Thoracic aorta (tissue), 2 donors: ENCODE measurements at places on chromosomes 5 and 9. TPM values are rescaled to one million over a fixed set of nuclear protein-coding genes. Genes with fewer than 3 reads are reported as not detected.

The IRX2 gene
- total RNA-seq: 0.28 TPM

The C8G gene
- total RNA-seq: not detected

The TXN gene
- total RNA-seq: 47.5 TPM

The MROH2B gene
- total RNA-seq: not detected

The SPATA31A3 gene
- not detected for total RNA-seq

The TEX48 gene
- total RNA-seq: not detected

The ADAMTSL1 gene
- 75.5 TPM for total RNA-seq

The KIF24 gene
- total RNA-seq: 1.1 TPM

The PCDHGB3 gene
- total RNA-seq: 11.2 TPM

The MPDZ gene
- 81.2 TPM for total RNA-seq

The FBP2 gene
- 0.49 TPM for total RNA-seq

The PCDHGA8 gene
- 13.9 TPM for total RNA-seq

The OR1L1 gene
- not detected for total RNA-seq

The LCN6 gene
- total RNA-seq: 4.5 TPM

The PPP1R2B gene
- not detected for total RNA-seq

The KCTD16 gene
- total RNA-seq: 0.35 TPM

The CBY3 gene
- not detected for total RNA-seq

The SURF2 gene
- total RNA-seq: 13.3 TPM

The RLN2 gene
- total RNA-seq: not detected

The SCAI gene
- total RNA-seq: 5.1 TPM

The PLEKHG4B gene
- total RNA-seq: under 0.01 TPM

The FGF1 gene
- 56.7 TPM for total RNA-seq

The GRIN1 gene
- not detected for total RNA-seq

The PCDHGA4 gene
- total RNA-seq: 11.4 TPM

The FRMD3 gene
- 5.2 TPM for total RNA-seq

The LCN15 gene
- not detected for total RNA-seq

The EQTN gene
- total RNA-seq: not detected

The TNC gene
- 243 TPM for total RNA-seq

The FIBCD1 gene
- total RNA-seq: not detected

The FAM78A gene
- total RNA-seq: 5.7 TPM
